ENCODE measurements at places on chromosomes 5 and 9.

DNA sequence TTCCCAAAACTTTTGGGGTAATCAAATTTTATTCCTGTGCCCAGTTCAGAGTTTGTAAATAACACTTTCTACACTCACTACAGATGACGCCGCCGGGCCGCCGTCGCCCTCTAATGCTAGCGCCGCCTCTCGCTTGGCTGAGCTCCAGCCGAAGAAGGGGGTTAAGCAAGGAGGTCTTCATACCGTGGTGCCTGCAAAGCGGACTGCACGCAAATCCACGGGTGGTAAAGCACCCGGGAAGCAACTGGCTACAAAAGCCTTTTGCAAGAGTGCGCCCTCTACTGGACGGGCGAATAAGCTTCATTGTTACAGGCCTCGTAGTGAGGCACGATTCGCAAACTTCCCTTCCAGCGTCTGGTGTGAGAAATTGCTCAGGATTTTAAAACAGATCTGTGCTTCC, 280.4 kb downstream of the MEF2C start:
- no peak for DNase-seq

DNA sequence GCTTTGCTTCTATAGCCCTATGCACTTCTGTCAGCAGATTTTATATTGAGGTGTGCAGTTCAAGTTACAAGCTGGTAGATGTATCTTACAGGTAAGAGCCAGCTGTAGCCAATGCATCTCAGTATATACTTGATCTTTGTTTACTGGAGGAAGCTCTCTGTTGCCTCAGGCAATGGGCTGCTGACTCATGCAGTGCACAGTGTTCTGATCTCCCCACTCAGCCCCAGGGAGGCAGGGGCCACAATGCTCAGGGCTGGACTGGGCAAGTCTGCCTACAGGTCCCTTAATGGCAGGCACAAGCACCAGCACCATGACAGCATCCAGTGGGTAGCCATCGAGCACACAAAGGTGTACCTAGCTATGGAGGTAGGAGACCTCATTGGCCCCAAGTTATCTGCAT, 178.8 kb upstream of the CDH10 start:
- DNase-seq: peak; percentile 4

DNA sequence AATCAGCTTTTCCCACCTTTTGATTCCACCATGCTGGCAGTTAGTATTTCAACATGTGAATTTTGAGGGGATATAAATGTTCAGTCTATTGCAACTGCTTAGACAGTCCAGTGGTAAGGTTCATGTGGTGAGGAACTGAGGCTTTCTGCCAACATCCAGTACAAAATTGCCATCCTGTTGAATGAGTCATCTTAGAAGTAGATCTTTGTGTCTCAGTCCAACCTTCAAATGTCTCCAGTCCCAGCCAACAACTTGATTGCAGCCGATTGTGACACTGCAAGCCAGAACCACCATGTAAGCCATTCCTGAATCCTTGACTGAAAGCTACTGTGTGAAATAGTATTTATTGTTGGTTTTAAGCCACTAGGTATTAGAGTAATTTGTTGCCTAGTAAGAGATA, 331.5 kb upstream of the GRIN3A start:
- no peak for DNase-seq

DNA sequence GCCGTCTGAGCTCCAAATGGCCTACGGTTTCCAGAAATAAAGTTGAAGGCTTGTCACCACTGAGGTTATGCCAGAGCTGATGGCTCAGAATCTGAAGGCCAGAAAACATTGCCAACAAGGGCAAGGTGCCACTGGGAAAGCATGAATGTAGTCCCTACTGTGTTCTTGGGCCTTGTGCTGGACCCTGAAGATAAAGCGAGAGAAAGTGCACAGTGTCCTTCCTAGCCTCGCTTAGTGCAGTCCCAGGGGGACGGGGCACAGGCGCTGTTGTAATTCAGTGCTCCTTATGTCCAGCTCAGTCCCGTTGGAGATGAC, 84.5 kb downstream of the NDFIP1 start:
- no peak for DNase-seq

DNA sequence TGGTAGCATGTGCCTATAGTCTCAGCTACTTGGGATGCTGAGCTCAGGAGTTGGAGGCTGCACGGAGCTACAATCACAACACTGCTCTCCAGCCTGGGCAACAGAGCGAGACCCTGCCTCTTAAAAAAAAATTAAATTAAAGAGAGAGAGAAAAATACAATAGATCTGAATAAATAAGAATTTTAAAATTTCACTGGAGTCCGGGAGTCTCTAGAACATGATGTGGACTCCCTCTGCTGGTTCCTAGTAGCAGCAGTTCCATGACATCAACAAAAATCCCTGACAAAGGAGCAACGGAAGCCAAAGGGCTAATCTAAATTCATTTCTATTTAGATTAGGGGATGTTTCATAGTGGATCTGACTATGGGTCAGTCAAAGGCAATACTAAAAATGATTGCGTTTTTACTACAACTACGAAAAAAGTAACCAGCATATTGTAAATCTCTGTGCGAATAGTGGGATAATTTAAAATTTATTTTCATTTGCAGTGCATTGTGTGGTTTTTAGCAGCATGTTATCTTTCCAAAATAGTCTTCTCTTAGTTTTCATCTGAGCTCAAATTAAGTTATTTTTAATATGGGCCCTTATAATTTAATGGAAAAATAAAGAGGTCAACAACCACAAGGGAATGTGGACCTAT, 6.7 kb downstream of the INIP start:
- DNase-seq: peak; percentile 54

DNA sequence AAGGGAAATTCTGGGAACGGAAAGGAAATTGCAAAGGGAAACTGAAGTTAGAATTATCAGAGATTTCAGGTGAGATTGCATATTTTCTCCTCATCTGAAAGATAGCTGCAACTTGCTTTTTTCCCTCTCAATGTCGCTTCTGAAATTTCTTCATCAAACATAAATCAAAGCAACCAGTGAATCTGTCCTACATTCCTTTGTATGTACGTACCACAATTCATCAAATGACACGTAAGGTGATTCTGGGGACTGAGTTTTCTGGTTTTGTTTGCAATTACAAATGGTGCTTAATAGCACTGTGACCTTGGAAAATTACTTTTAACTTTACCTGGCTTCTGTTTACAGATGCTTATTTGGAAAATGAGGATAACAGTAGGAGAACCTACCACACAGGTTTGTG, 21.9 kb upstream of the CNOT6 start:
- DNase-seq: peak; percentile 8

DNA sequence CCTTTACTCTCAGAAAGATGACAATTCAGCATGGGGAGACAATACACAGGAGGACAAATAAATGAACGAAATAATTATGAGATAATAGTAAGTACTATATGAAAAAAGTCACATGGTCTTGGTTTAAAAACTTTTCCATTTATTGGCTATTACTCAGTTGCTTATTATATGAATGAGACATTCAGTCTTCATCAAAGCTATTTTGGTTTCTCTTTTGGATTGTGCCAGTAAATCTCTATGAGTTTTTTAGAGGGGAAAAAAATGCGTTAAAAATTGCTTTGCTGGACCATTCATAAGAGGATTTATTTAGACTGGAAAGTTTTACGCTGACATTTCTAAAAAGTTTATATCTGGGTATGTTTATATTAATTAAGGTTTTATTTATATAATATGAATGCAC, 137.7 kb downstream of the AOPEP start:
- peak; percentile 19 for DNase-seq

- DNase-seq: peak; percentile 57
Measured at GRCh38 chr9:107174441-107174840, 108.6 kb upstream of the RAD23B start.
